ENCODE measurements at places on chromosomes 12 and 14.

GRCh38 chr12:30880061-30880460 lies 46.5 kb upstream of the TSPAN11 start:
- no peak for DNase-seq

GRCh38 chr14:105601360-105602242 lies 75.2 kb downstream of the TMEM121 start:
- DNase-seq: no peak

GRCh38 chr12:24929953-24930352 lies 18.9 kb downstream of the BCAT1 start:
- DNase-seq: no peak

GRCh38 chr12:51124504-51124903 lies 41.1 kb upstream of the CSRNP2 start:
- no peak for DNase-seq

DNA sequence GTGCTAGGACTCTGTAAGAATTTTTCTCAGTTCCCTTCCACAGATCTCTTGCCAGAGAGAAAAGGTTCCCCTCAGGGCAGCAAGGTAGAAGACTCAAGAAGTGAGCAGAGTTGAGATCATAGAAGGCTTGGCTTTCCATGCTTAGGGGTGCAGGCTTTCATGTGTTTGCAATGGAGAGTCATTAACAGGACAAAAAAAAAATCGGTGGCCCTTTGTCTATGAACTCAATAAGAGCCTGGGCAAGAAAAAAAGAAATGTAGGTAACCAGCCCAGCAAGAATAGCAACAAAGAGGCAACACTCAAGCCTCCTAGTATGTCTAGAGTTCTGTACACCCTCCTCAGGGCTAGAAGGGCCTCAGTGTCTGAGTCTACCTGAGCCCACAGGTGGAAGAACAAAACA lies 23.4 kb upstream of the LRP6 start:
- no peak for DNase-seq

DNA sequence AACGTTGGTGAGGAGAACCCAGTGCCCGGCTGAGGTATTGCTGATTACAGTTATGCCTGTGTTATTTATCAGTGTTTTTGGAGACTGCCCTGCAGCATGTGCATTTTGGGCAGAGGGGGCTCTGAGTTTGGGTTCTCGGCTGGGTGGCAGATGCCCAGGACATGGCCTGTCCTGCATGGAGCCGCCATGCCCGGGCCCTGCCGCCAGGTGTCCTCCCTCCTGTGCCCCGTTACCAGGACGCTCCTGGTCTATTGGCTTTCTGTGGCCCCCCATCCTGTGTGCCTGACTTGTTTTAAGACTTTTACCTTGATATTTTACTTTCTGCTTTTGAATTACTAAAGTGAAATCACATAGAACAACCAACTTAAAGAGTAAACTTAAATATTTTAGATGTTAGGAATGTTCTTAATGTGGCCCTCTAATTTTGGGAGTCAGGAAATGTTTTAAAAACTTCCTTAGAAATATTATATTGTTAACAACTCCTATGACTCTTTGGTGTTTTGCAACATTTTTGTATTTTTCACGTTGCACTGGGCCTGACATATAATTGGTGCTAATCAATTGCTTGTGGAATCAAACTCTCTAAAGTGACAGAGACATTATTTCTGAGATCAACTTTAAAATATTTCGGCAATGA lies 51.8 kb downstream of the PRIMA1 start:
- no peak for DNase-seq

DNA sequence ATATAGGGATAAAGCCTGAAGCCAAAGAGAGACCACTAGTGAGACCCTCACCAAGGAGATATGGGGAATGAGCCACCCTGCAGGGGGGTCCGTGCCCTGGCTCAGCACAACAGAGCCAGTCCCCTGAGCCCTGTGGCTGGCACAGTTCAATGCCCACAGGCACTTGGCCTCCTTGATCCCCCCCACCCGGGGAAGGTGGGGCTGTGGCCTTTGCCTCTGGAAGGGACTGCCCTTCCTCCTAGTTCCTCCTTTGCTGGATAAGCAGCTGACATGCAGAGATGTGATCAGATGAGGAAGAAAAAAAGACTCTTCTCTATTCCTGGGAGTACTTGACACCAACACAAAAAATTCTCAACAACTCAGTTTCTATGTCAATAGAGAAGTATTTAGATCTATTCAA lies 19.9 kb downstream of the TTC7B start:
- no peak for DNase-seq

DNA sequence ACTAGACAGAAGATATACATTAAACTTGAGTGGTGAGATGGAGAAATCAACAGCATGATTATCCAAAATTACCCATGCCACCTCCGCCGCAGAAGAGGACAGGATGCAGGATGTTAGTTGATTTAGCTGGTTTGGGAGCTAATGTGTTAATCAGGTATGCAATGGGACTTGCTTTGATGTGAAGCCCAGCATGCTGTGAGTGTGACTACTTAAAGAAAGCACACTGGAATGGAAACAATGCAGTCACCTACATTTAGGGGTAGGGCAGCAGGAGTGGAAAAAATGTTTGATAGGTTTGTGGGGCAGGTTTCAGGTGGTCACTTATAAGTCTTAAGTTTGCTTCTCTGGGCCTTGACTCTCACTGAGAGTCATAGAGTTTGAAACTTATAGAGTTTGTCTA lies 170.0 kb upstream of the DAAM1 start:
- DNase-seq: no peak

DNA sequence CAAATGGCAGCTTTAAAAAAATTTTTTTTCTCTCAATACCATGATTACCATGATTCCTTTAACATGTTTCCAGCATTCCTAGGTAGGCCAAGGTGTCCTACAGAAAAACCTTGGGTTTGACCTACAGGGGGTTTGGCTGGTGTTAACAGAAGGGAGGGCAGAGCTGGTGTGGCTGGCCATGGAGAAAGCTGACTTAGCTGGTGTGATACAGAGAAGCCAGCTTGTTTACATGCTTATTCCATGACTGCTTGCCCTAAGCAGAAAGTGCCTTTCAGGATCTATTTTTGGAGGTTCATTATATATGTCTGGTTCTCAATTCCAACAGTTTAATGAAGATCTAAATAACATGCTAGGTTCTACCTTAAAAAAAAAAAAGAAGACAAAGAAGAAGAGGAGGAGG lies 68.6 kb downstream of the EEA1 start:
- no peak for DNase-seq

- no peak for DNase-seq
Observed at GRCh38 chr14:71346685-71347084, 439.4 kb downstream of the PCNX1 start.

DNA sequence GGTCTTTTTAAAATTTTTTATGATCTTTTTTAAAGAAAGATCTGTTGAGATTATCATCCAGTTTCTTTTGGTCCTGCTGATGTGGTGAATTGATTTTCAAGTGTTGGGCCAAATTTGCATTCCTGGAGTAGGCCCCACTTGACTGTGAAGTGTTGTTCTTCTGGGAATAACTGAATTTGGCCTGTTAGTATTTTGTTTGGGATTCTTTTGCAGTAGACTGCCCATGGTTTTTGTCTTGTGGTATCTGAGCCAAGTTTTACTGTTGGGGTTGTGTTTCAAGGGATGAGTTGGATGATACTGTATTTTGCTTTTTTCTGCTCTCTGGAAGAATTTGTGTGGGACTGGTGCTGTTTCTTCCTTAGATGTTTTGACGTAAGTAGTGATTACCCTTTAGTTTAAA lies 4.0 kb upstream of the SYCP3 start:
- no peak for DNase-seq

- DNase-seq: no peak
Observed at GRCh38 chr12:3214526-3215365, 137.6 kb downstream of the TSPAN9 start.

- peak; percentile 81 for DNase-seq
Observed at GRCh38 chr12:27554421-27555186, 30.6 kb downstream of the PPFIBP1 start.

GRCh38 chr14:60998617-60999016 lies 17.6 kb downstream of the SLC38A6 start:
- DNase-seq: no peak

GRCh38 chr12:66132408-66132807 lies 1.9 kb upstream of the LLPH start:
- DNase-seq: no peak
